Left ventricle myocardium superior (tissue), 1 donor: ENCODE measurements at places on chromosomes 16 and 17. TPM values are rescaled to one million over a fixed set of nuclear protein-coding genes. Genes with fewer than 3 reads are reported as not detected.

Gene RAB26
- 1.7 TPM for total RNA-seq

Gene CHST5
- total RNA-seq, result 0.07 TPM

Gene GDPD3
- total RNA-seq, result 2.0 TPM

Gene ALOX12B
- not detected for total RNA-seq

Gene GJD3
- total RNA-seq, result 1.2 TPM

Gene LGALS9B
- not detected for total RNA-seq

Gene HS3ST3A1
- 0.57 TPM for total RNA-seq

- DNase-seq, result no peak
These were observed 65.7 kb upstream of the LYRM9 start for GRCh38 chr17:27958708-27959381.

DNA sequence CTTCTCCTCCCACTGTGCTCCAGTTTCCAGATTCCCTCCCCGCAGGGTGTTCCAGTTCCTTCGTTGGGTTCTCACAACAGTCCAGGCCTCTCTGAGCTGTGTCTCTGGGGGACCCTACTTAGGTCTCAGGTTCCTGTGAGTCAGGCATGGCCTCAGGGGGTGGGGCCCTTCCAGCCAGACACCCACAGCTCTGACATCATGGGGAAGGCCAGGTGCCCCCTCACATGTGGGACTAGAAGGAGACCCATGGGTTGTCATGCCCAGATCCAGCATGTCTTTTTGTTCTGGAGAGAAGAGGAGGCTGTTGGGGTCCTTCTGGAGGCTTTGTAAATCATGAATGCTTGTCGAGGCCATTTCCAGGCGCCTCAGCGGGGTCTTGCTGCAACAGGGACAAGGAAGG, 32.0 kb upstream of the NDRG4 start:
- no peak for DNase-seq

DNA sequence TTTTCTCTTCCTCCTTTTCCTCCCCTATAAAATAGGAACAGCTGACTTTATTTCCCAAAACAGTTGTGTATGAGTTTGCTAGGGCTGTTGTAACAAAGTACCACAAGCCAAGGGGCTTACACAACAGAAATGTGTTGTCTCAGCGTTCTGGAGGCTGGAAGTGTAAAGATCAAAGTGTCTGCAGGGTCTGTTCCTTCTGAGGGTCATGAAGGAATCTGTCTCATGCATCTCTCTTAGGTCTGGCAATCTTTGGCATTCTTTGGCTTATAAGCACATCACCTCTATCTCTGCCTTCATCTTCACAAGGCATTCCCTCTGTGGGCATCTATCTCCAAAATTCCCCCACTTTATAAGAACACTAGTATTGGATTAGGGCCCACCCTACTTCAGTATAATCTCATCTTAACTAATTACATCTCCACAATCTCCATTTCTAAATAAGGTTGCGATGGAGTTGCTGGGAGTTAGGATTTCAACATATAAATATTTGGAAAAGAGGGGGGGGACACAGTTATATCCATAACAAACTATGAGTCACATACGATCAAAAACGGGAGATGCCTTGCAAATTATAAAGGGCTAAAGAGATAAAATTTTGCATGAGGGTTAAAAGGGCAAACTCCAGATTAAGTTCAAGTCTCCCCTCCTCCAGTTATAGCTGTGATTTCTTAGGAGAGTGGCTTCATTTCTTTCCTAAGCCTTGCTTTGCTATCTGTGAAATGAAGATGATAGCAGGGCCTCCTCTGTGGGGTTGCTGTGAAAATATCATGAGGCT, 109.7 kb downstream of the VAT1L start:
- no peak for DNase-seq

DNA sequence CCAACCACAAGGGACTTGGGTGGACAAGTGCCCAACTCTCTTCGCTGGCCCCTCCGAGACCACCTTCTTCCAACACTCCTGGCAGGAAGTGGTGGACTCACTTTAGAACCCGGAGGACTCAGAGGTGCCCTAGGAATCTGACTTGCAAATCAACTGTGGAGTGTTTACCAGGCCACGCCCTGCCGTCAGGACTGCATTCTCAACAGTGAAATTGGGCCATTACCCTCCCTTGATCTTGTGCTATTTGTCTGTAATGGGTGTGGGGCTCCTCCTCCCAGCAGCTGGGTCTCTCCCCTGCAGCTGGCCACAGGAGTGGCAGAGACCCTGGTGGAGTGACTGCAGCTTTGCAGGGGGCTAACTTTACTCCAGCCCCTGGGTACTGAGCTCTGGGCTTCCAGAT, 212.2 kb upstream of the RPL38 start:
- no peak for DNase-seq

DNA sequence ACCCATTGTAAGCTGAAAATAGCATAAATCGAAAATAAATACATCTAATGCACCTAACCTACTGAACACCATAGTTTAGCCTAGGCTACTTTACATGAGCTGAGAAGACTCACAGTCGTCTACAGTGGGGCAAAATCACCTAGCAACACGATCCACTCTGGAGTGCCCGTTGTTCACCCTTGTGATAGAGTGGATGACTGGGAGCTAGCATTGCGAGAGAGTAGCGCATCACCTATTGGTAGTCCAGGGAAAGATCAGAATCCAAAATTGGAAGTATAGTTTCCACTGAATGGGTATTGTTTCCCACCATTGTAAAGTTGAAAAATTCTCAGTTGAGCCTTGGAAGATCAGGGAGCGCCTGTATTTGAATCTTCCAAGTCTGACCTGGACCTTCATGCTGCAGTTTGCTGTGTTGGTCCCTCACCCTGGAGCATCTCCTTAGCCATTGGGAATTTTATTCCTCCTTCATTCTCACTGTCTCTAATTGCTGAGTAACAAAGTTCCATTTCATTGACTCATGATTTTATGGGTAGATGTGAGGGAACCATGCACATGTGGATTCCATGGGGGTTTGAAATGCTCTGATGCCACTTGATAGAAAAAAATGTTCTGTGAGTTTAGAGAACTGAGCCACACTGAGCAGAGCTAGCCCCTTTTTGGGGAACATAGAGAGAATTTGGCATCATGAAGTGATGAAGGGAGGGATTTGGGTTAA, 19.6 kb downstream of the AKAP1 start:
- DNase-seq, result no peak

- peak; percentile 91 for DNase-seq
These were observed 15.4 kb downstream of the FLYWCH1 start for GRCh38 chr16:2927010-2927646.

GRCh38 chr17:10907370-10907769, 69.5 kb upstream of the PIRT start:
- DNase-seq, result peak; percentile 38

DNA sequence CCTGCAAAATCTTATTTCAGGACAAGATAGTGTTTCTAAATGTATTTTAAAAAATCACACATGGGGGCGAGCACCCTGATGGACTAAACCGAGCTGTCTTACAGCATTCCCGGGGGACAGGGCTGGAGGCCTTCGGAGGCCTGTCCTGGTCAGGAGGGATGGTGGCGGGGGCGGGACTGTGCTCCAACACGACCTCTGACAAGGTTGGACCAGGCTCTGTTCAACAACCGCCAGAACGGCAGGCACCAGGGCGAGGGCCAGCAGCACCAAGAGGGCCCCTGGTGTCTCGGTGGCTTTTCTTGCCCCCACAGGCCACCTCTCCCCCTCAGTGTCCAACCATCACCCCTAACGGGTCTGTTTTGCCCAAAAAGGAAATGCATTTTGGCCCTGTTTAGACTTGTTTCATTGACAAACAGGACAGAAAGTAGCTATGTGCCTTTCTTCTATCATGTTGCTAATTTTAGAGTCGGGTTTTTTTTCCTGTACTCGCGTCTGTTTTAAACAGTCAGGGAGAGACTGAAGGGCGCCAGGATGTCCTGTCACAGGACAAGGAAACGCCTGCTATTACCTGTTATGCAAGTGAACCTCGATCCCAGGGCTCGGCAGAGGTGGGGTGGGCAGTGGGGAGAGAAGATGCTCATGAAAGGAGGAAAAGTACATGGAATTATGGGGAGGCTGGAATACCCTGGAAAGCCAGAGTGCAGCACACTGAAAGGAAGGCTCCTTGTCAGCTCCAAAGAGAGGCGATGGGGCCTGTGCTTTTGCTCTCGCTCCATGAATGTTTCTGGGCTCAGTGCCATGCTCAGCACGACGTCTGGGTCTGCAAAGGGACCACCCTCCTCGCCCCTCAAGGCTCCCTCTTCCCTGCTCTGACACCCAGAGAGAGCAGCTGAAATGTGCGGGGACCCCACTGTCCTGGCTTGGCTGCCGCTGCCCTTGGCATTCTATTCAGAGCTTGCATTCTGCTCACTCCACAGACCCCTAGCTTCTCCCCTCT, 11.9 kb downstream of the TMEM204 start:
- DNase-seq, result peak; percentile 88

DNA sequence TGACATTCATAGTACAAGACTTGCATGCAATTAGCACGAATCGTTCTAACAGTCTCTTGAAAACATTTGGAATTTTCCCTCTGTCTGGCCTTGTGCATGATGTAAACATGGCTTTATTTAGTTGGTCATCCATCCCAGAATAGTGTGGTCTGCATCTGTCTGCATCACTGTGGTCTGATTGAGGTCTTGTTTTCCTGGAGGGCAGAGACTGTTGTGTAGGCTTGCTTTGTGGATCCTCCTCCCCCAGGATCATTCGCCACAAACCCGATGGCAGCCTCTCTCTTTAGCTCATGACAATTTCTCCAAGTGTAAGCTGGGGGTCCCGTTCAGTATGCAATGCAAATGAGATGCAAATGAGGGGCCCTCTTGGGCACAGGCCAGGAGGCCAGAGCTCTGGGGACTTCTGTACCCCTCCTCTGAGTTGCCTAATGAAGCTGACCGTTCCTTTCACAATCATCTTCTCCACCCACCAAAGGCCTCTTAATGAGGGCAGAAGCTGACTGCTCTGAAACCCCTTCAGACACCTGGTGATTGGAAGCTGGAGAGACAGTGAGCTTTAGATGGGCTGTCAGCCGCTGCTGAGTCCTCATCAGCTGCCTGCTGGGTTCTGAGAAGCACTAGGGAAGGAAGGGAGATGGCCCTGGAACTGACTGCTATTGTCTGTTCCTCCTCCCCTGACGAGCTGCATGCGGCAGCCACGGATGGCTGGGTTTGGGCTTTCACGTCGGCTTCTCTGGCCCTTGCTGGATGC, 201.2 kb upstream of the CACNG3 start:
- DNase-seq, result no peak

GRCh38 chr16:66121466-66121865, 245.0 kb upstream of the CDH5 start:
- no peak for DNase-seq

GRCh38 chr17:48639136-48639535, 13.0 kb upstream of the HOXB9 start:
- no peak for DNase-seq

- DNase-seq, result no peak
These were observed 38.7 kb downstream of the NLRC5 start for GRCh38 chr16:57028086-57028485.

- DNase-seq, result no peak
These were observed 28.6 kb downstream of the ADAM11 start for GRCh38 chr17:44787271-44787940.

DNA sequence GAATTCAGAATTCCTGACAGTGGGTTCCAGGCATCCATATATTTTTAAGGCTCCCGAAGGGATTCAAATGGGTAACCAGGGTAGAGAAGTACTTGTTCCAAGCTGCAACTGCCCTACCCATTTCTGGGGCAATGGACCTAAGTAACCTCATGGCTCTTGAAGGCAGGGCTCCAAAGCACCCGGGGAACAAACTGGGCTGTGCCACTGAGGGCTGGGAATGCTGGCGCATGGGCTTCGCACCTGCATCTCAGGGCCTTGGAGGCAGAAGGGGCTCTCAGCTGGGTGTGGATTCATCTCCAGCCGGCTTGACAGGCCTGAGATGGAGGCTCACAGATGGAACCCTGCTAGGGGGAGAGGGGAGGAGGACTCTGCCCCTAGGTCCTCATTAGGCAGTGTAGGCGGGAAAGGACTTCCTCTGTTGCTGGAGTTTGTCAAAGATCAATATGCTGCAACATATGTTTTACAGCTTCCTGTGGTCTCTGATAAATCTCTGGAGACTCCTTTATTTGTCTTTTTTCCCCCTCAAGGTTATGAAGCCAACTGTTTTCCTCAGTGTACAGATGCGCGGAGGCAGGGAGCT, 232.3 kb upstream of the NLRP1 start:
- no peak for DNase-seq

DNA sequence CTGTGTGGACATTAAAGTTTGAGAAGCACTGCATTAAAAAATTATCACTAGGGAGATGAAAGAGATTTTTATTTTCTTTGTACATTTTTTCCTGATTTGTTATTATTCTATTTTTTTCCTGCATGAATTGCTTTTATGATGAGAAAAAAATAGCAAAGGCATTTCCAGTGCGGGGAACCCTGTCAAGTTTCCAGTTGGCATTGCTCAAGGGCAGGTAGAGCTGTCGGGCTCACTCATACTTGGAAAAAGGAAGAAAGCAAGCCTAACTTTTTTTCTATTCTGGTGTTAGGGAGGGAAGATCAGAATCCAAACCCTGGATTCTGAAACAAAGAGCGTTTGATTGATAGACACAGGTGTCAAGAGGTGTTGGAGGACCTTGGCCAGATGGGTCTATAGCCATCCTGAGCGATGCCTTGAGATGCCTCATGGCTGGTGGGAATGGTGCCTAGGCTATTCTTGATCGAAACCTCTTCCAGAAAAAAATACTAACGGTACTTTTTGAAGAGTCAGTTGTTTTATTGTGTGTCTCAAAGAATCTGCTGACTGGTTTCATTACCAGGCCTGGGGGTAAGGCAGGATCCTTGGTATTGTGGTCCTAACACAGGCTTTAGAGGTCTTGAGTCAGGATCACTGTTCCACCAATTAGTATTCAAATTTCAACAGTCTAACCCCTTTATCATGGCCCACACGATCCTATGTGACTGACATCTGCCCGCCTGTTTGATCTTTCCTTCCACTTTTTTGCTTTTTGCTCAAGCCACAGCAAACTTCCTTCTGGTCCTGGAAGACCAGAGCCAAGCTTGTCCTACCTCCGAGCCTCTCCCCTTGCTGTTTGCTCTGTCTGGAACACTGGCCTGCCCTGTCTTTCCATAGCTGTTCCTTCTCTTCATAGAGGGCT, 20.1 kb downstream of the SNX29 start:
- DNase-seq, result no peak
